ENCODE measurements at places on chromosomes 16 and 17.
A peak's percentile ranks its signal among the peaks of the same experiment; 100 is the strongest.

- DNase-seq, result no peak
These were observed 8.6 kb downstream of the RGS9 start for GRCh38 chr17:65145743-65146142.

GRCh38 chr17:6558276-6558675 lies 1.9 kb upstream of the PITPNM3 start:
- DNase-seq, result no peak

- no peak for DNase-seq
These were observed 429.4 kb upstream of the MAF start for GRCh38 chr16:80029761-80030481.

DNA sequence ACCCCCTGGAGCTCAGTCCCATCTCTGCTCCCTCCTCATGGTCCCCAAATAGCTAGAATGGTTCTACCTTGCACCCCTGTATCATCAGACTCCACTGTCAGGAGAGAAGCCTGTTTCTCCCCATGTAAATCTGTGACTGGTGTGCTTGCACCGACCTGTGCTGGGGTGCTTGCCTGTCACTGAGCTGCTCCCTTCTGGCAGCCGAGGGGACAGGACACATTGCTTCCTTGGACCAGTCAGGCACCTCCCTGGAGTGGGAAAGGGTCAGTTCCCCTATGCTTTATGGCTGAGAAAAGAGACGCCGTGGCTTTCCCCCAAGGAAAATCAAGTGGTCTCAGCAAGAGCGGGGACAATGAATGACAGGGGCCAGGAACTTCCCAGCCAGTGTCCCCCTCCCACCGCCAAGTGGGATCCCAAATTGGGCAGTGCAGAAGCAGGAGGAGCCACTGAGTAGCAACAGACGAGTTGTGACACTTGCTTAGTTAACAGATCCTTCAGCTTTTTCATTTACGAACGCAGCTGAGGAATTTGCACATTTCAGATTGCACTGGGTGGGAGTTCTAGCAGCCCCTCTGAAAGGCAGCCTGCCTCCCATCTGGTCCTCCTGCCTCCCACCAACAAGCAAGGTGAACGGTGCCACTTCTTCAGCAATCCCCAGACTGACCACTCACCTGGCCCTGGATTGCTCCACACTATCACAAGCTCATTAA lies 156.4 kb downstream of the KATNIP start:
- DNase-seq, result no peak

- DNase-seq, result peak; percentile 63
These were observed 13.7 kb upstream of the OSGIN1 start for GRCh38 chr16:83939266-83939855.

- no peak for DNase-seq
These were observed 42.3 kb downstream of the C16orf82 start for GRCh38 chr16:27108826-27109665.

DNA sequence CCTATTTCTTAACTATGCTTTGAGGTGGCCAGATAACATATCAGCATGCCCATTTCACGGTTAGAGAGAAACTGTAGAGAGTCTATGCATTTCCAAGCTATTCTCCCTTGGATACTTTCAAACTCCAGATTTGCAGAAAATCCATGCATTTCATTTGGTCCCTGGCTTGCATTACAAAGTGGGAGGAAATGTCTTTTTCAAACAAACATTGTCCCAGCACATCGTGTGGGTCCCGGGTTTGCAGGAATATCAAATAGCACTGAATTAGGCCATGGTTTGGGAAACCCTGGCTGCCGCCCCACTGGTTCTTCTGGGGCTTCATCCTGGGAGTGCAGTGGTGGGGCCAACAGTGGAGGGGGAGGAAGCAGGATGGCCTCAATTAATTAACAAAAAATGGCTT lies 171.9 kb downstream of the IRX5 start:
- DNase-seq, result no peak

DNA sequence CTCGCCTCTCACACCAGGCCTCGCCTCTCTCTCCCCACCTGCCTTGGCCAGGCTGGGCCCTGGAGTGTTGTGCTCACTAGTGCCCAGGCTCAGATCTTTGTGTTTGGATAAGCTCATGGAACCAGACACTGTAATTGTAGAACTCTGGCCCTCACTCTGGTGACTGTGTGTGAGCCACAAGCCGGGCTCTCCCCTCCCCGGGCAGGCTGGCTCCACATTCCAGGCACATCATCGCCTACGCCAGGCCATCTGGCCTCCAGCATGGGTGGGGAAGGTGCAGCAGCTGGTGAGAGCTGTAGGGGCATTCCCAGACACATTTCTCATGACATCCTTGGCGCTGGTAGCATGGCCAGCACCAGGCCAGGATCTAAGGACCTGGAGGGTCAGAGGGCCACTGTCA lies 202.3 kb downstream of the RAB11FIP4 start:
- DNase-seq, result no peak

GRCh38 chr16:27346819-27347218 lies 33.0 kb downstream of the IL4R start:
- peak; percentile 78 for DNase-seq

DNA sequence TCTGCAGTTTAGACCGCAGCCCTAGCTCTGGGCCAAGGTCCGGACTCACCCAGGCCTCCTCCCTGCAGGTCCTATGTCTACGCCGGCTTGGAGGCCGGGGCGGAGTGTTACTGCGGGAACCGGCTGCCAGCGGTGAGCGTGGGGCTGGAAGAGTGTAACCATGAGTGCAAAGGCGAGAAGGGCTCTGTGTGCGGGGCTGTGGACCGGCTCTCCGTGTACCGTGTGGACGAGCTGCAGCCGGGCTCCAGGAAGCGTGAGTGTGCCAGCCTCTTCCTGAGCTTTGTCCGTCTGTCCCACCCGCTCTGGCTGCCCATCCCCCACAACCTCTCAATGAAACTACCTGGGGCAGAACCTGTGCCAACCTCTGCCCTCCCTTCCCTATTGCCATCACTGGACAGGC lies 20.1 kb downstream of the WSCD1 start:
- DNase-seq, result no peak

GRCh38 chr17:28216528-28216927 lies 102.5 kb upstream of the TMEM97 start:
- peak; percentile 50 for DNase-seq
